ENCODE measurements at places on chromosomes 11 and 22. TPM values are rescaled to one million over a fixed set of nuclear protein-coding genes. Genes with fewer than 3 reads are reported as not detected.

GRCh38 chr11:64122411-64123410, 43.2 kb downstream of the MACROD1 start:
- no peaks in the 10 kb centered on the region for H3K27me3 ChIP-seq
- no peak for DNase-seq
- no peak overlapping the region for H3K4me3 ChIP-seq

- peaks cover 29% of the 10 kb centered on the region for H3K27me3 ChIP-seq
- H3K27ac ChIP-seq, result no peak overlapping the region
- no peaks in the 10 kb centered on the region for H3K36me3 ChIP-seq
- no peak for DNase-seq
- no peaks in the 10 kb centered on the region for H3K4me1 ChIP-seq
Observed at GRCh38 chr11:8257003-8257664, 6.5 kb downstream of the LMO1 start.

DNA sequence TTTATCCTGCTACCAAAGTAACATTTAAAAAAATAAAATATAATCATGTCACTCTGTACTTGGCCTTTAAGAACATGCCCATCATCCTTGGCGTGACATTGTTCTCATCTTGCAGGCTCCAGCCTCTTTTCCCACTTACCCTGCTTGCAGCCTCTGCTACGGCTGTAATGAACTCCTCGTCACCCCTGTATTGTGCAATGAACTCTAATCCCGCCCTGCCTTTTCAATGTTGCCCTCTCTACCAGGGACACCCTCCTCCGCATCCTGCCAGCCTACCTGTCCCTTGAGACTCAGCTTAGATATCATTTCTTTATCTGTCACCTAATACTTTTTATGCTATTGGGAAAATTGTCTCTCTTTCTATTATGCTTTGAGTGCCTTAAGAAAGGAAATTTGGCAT, 12.6 kb upstream of the MMP20 start:
- no peak overlapping the region for H3K4me3 ChIP-seq
- DNase-seq, result no peak
- no peak overlapping the region for H3K27ac ChIP-seq

SELENOH gene
- total RNA-seq, result 145 TPM

- H3K27me3 ChIP-seq, result no peaks in the 10 kb centered on the region
- peaks cover 68% of the 10 kb centered on the region for H3K36me3 ChIP-seq
- DNase-seq, result no peak
- no peak overlapping the region for H3K4me3 ChIP-seq
- H3K4me1 ChIP-seq, result peaks cover 2% of the 10 kb centered on the region
- no peak overlapping the region for H3K27ac ChIP-seq
Observed at GRCh38 chr11:3732671-3733436, 61.7 kb upstream of the CHRNA10 start.

GRCh38 chr11:113638376-113638775, 67.7 kb downstream of the TMPRSS5 start:
- H3K4me1 ChIP-seq, result peaks cover 6% of the 10 kb centered on the region
- DNase-seq, result no peak
- no peak overlapping the region for H3K4me3 ChIP-seq
- H3K27ac ChIP-seq, result no peak overlapping the region
- peaks cover 1% of the 10 kb centered on the region for H3K36me3 ChIP-seq

MS4A6E gene
- not detected for total RNA-seq

- H3K4me1 ChIP-seq, result peaks cover 24% of the 10 kb centered on the region
- peak; percentile 56 for DNase-seq
- H3K36me3 ChIP-seq, result no peaks in the 10 kb centered on the region
- peaks cover 4% of the 10 kb centered on the region for H3K27me3 ChIP-seq
- H3K27ac ChIP-seq, result peak overlapping the region; percentile 93
- peak overlapping the region; percentile 67 for H3K4me3 ChIP-seq
Observed at GRCh38 chr11:72519220-72519881, 85.0 kb upstream of the CLPB start.

DNA sequence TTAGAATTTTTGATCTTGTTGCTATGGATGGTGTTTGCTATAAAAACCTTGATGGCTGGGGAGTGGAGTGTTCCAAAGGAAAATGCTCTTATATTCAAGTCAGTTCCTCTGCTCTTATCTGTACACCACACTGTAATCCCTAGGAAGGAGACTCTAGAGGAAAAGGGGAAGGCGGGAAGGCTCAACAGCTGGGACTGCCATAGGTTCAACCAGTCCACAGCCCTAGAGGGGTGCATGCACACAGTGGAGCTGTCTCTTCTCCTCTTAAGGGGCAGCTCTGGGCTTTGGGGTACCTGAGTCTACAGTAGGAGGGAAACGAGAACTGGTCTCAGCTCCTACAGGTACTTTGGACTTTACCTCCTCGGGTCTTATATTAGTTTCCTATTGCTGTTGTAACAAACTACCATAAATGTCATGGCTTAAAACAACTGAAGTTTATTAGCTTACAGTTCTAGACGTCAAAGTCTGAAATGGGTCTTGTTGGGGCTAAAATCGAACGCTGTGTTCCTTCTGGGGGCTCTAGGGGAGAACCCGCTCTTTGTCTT, 77.2 kb upstream of the ZBED5 start:
- no peak overlapping the region for H3K27ac ChIP-seq
- no peak overlapping the region for H3K4me3 ChIP-seq

GRCh38 chr11:88266157-88266556, 71.4 kb downstream of the CTSC start:
- H3K4me1 ChIP-seq, result no peaks in the 10 kb centered on the region
- no peak for DNase-seq
- no peak overlapping the region for H3K4me3 ChIP-seq
- no peak overlapping the region for H3K27ac ChIP-seq
- H3K36me3 ChIP-seq, result peaks cover 73% of the 10 kb centered on the region

TRIM48 gene
- not detected for total RNA-seq

DNA sequence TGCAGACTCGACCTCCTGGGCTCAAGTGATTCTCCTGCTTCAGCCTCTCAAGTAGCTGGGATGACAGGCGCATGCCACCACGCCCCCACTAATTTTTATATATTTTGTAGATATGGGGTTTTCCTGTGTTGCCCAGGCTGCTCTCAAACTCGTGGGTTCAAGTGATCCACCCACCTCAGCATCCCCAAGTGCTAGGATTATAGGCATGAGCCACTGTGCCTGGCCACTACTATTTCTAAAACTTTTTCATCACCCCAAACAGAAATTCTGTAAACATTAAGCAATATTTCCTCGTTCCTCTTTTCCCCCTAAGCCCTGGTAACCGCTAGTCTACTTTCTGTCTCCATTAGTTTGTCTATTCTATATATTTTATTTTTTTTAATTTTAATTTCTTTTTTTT, 9.0 kb upstream of the ATG16L2 start:
- H3K36me3 ChIP-seq, result peaks cover 26% of the 10 kb centered on the region
- H3K4me1 ChIP-seq, result peaks cover 23% of the 10 kb centered on the region
- H3K4me3 ChIP-seq, result no peak overlapping the region
- no peak overlapping the region for H3K27ac ChIP-seq

YPEL1 gene
- 7.2 TPM for total RNA-seq

- H3K27me3 ChIP-seq, result peaks cover 28% of the 10 kb centered on the region
- no peak overlapping the region for H3K4me3 ChIP-seq
- H3K27ac ChIP-seq, result no peak overlapping the region
- no peaks in the 10 kb centered on the region for H3K36me3 ChIP-seq
- no peaks in the 10 kb centered on the region for H3K4me1 ChIP-seq
Observed at GRCh38 chr11:125214601-125215565, 50.3 kb downstream of the PKNOX2 start.

NXPE2 gene
- total RNA-seq, result not detected

GRCh38 chr11:19218786-19219460, 17.1 kb upstream of the CSRP3 start:
- H3K27me3 ChIP-seq, result peaks cover 20% of the 10 kb centered on the region
- no peak overlapping the region for H3K27ac ChIP-seq
- no peak for DNase-seq
- no peaks in the 10 kb centered on the region for H3K4me1 ChIP-seq

GRCh38 chr22:28977060-28977459, 84.6 kb downstream of the C22orf31 start:
- no peak overlapping the region for H3K27ac ChIP-seq
- peaks cover 54% of the 10 kb centered on the region for H3K27me3 ChIP-seq
- H3K4me1 ChIP-seq, result peaks cover 2% of the 10 kb centered on the region
- no peak overlapping the region for H3K4me3 ChIP-seq
- DNase-seq, result no peak

DNA sequence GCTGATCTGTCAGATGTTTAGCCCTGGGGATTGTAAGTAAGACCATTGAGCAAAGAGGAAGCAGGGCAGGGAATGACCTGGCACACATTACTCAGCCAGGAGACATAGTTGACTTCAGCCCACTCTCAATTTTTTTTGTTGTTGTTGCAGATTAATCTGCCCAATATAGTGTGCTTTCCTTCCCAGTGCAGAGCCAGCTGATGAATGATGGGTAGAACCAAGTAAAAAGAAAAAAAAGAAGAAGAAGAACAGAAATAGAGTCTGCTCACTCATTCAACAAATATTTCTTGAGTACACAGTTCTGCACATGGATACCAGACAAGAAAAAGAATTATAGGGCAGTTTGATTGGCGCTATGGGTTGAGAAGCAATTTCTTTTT, 292.7 kb downstream of the ETS1 start:
- H3K36me3 ChIP-seq, result peaks cover 40% of the 10 kb centered on the region
- no peak overlapping the region for H3K27ac ChIP-seq
- DNase-seq, result no peak
- no peak overlapping the region for H3K4me3 ChIP-seq

ARCN1 gene
- 130 TPM for total RNA-seq

ROBO4 gene
- not detected for total RNA-seq

GRCh38 chr11:3197878-3198528, 20.6 kb downstream of the MRGPRG start:
- H3K27me3 ChIP-seq, result peaks cover 6% of the 10 kb centered on the region
- H3K27ac ChIP-seq, result no peak overlapping the region
- no peak overlapping the region for H3K4me3 ChIP-seq
- no peaks in the 10 kb centered on the region for H3K36me3 ChIP-seq
- DNase-seq, result no peak

DNA sequence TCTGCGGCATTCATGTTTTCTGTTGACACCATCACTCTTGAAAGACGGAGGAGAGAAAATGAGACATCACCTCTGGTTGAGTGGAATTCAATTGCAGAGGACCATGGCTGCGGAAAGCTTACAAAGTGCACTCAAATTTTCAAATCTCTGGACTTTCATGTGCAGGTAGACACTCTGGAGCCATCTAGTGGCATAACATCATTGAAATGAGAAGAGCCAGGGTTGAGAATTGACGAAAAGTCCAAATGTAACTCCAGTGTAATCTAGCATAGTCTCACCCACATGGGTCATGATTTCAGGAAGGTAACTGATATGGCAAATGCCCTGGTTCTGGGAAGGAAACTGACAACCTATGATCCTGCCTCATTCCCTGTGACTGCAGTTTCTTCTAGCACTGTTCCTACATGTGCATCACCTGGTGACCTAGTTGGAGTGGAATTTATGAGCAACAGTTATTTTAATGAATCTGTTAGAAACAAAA, 687.8 kb downstream of the KCNA4 start:
- no peaks in the 10 kb centered on the region for H3K4me1 ChIP-seq
- H3K36me3 ChIP-seq, result no peaks in the 10 kb centered on the region
- H3K27ac ChIP-seq, result no peak overlapping the region
- H3K27me3 ChIP-seq, result no peaks in the 10 kb centered on the region
- DNase-seq, result no peak

LMNTD2 gene
- total RNA-seq, result 0.23 TPM

KCNQ1 gene
- 4.3 TPM for total RNA-seq

Data from activated CD8-positive, alpha-beta memory T cell treated with anti-CD3 and anti-CD28 coated beads, Interleukin-2, amount 10 ng/mL, durations not matched to agents 7 days and 5 days (primary cell).